Glutamatergic neuron (in vitro differentiated cells): ENCODE measurements at places on chromosomes 6 and 20. TPM values are rescaled to one million over a fixed set of nuclear protein-coding genes. Genes with fewer than 3 reads are reported as not detected.

DNA sequence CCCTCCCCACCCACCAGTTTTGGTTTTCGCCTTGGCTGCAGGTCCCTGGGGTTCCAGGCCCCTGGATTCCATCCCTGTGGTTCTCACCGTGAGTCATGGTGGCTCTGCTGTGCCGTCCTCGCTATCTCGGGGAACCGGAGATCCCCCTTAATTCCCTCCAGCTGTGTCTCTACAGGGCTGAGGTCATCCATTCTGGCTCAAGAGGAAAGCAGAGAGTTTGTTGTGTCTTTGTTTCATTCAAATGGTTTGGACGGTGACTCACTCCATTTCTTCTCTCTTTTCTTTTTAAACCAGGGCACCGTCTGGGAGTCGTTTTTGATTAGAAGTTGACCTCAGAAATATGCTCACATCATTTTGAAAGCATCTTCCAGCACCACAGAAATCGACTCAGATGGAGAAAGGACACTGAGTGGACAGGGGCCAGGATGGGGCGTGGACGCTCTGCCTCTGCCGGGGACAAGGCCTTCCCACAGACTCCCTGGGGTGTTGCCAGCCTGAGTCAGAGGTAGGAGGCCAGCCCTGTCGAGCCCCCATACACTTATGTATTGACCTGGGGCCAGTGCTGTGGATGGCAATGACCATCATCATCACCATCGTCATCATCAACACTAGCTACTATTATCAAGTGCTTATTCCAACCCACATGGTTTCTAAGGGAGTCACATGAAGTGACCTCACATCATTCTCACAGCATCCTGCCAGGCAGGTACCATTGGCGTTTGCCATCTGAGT lies 176.2 kb downstream of the NFATC2 start:
- no peaks in the 10 kb centered on the region for H3K4me1 ChIP-seq
- H3K27ac ChIP-seq = no peak overlapping the region
- peaks cover 8% of the 10 kb centered on the region for H3K36me3 ChIP-seq
- DNase-seq = no peak
- no peak overlapping the region for H3K4me3 ChIP-seq

- DNase-seq = no peak
- no peaks in the 10 kb centered on the region for H3K4me1 ChIP-seq
- no peaks in the 10 kb centered on the region for H3K27me3 ChIP-seq
- no peak overlapping the region for H3K4me3 ChIP-seq
- H3K27ac ChIP-seq = no peak overlapping the region
- H3K36me3 ChIP-seq = no peaks in the 10 kb centered on the region
Measured at GRCh38 chr6:32785781-32786533, 22.6 kb upstream of the HLA-DQB2 start.

- peak; percentile 71 for DNase-seq
- peak overlapping the region; percentile 90 for H3K4me3 ChIP-seq
Measured at GRCh38 chr6:35213298-35213791, 411 bp upstream of the SCUBE3 start.

DNA sequence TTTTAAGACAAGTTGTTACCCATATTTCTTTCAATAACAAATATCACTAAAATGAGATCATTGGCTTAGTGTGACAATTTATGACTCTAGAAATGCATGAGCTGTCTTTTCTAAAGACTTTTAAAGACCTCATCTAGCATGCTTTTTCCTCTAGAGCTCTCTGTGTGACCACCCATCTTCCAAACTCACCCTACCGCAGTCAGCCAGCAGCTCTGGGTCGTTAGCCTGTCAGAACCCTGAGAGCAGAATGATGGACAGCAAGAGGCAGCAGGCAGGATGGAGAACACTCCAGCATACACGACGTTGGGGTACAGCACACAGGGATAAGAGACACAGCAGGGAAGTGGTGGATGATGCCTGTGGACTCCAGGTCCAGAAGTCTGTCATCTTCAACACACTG lies 45.1 kb upstream of the TBX18 start:
- H3K4me3 ChIP-seq = no peak overlapping the region
- H3K27ac ChIP-seq = no peak overlapping the region
- no peaks in the 10 kb centered on the region for H3K27me3 ChIP-seq
- H3K4me1 ChIP-seq = peaks cover 8% of the 10 kb centered on the region

DNA sequence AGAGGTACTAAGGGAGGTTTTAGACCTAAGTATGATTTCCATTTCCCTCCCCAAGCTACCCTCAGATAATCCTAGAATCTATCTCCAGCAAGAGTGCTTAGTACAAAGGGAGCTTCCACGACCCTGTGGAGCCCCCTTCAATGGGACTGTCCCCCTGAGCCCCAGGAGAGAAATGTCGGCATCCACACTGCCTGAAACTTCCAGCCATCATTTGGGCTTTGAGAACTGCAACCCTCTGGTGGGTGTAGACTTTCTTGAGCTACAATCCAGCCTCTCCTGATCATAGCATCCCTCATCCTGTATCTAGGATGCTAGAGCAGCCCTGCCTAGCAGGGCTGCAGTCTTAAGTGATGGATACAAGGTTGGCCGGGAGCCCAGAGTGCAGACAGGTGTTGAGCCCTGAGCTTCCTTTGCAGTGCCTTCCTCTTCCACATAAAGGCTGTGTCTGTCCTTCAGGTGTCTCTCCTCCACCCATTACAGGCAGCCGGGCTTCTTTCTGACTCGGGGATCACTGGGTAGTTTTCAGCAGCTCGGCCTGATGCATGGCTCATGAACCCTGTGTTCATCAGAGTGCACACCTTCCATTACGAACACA lies 424.5 kb downstream of the PREX1 start:
- peaks cover 28% of the 10 kb centered on the region for H3K4me1 ChIP-seq
- H3K27me3 ChIP-seq = peaks cover 9% of the 10 kb centered on the region
- H3K36me3 ChIP-seq = no peaks in the 10 kb centered on the region
- DNase-seq = no peak

- no peak overlapping the region for H3K27ac ChIP-seq
- H3K4me3 ChIP-seq = no peak overlapping the region
- H3K27me3 ChIP-seq = peaks cover 12% of the 10 kb centered on the region
- H3K36me3 ChIP-seq = no peaks in the 10 kb centered on the region
- DNase-seq = no peak
- peaks cover 13% of the 10 kb centered on the region for H3K4me1 ChIP-seq
Measured at GRCh38 chr6:168105813-168106632, 27.0 kb upstream of the FRMD1 start.

CLIC5 gene
- total RNA-seq = not detected

MEP1A gene
- total RNA-seq = not detected

SYNJ2 gene
- 2.4 TPM for total RNA-seq
